ENCODE measurements at places on chromosomes 1 and 21.

DNA sequence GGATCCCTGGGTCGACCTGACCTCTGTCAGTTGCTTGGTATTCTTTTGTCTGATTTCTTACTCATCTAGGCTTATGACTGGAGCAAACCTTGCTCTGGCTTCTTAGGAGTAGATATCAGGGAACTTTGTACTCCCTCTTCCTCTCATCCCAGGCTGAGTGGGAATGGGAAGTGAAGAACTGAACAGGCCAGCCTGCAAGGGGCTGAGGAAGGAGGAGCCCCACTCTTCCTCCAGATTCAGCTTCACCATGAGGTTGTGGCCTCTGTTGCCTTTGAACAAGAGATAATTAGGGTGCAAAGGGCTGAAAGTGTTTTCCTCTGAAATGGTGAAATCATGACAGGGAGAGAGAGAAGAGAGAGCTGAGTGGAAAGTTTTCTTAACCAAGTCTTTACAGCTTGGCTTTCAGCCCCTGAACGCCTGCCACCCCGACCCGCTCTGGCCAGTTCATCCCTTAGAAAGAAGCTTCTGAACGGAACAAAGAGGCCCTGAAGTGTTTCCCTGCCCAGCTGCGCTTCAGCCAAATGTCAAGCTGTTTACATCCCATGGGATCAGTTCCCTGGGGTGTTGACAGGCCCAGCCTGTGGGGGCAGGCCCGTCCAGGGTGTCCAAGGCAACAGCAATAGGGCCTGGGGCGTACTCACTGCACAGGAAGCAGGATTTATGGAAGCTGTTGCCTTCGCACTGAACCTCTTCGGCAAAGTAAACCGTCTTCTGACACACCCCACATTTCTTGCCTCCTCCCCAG lies 11.2 kb downstream of the CSRP1 start:
- DNase-seq: no peak

DNA sequence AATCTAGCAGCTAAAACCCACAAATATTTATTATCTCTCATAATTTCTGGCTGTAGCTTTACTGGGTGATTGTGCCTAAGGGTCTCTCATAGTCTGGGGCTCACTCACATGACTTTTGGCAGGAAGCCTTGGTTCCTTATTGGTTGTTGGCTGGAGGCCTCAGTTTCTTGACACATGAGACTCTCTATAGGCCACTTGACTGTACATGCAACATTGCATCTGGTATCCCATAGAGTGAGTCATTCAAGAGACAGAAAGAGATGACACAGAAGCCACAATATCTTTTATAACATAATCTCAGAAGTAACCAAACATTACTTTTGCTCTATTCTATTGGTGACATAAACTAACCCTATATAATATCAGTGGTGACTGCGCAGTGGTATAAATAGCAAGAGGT lies 128.5 kb upstream of the HNRNPU start:
- DNase-seq: no peak

DNA sequence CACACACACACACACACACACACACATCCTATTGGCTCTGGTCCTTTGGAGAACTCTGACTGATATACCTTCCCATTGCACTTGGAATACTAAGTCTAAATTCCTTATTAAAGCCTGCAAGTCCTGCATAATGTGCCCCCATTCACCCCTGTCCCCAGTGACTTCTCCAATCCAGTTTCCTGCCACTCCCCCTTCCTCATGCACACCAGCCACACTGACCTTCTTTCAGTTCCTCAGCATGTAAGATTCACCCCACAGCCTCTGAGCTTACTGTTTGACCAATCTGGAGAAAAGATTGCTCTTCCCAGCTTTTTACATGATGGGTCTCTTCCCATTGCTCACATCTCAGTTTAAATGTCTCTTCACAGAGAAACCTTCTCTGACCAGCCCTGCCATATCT lies 146.6 kb downstream of the TBX15 start:
- DNase-seq: no peak

DNA sequence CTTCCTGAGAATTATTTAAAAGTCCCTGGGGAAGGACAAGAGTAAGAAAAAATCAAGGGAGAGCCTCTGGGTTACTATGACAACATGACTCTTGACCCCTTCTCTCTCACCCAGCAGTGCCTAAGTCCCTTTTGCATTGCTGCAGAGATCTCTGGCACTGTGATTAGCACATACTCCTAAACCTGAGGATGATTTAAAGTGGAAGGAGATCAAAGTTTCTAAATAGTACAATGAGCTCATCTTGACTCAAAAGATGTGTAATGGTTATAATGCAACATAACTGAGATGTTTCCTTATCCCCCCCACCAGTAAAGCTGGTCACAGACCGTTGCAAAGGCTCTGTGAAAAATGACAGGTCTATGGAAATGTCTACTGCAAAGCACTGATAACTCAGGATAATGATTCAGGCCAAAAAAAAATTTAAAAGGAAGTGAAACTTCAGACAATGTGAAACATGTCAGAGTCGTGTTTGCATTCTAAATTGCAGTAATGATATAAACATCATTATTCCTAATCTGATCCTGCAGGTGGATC lies 519.2 kb downstream of the KIF26B start:
- no peak for DNase-seq

DNA sequence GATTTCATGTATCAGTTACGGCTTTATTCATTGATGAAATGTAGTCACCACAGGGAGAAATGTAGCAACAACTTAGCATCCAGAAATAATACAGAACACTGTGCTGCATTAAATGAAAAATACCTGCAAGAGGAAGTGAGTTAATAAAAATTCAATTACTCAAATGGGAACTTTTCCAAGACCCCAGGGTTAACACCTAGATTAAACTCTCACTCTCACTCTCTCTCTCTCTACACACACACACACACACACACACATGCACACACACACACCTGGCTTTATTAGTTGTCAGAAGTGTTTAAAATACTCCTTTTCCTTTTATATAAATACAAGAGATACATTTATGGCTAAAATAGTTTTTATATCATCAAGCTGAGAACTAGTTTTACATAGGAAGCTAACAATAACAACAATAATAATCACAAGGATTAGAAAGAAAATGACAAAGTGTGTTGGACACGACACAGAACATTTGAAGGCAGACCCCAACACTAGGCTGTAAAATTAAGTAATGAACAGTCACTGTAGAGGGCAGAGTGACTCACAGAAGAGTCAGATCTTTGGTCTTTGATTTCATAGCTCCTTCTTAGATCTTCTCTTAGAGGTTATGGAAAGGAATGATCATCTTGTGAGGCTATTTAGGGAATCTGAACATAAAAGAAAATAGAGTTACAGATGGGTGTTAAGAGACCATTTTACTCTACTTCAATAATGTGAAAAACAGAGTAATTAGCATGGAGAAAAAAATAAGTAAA lies 1266.0 kb upstream of the ADGRL2 start:
- no peak for DNase-seq

DNA sequence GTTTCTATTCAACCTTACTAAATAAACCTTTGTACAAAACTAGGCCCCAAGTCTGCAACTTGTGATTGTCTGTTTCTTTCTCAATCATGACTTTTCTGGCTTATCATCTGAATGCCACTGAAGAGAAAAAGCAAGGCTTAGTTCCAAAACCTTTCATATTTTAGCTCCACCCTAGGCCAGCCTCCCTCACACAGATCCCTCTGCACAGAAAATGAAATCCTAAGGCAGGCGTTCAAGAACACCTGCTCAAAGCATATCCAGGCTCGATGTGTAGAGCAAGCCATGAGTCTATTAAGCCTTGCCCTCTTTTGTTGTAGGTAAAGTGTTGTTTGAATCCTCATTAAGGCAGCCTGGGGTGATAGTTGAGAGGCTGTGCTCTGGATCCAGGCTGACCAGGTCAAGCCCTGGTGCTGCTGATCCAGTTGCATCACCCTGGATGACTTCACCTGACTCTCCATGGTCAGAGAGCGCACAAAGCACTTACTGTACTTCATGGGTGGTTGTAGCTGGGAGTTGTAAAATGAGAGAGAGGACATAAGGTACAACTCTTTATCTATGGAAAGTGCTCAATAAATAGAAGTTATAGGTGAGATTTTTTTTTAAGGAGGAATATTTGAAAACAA lies 39.0 kb downstream of the FYB2 start:
- no peak for DNase-seq

GRCh38 chr1:172270605-172271004 lies 149.9 kb upstream of the C1orf105 start:
- no peak for DNase-seq

DNA sequence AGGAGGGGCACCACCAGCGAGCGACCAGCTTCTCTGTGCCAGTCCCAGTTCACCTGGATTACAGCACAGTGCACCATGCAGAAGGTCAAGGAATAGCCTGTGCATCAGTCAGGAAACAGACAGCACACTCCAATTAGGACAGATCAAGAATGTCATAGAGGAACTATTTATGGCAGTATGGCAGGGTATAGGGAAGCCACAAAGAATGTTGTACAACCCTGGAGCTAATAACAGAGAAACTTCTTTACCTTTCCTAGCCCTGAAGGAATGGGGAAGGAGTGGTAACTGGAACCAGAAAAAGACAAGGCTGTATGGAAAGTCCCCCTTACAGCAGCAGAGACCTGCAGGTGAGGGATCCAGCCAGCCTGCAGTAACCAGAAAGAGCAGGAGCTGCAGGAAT lies 87.8 kb upstream of the USP24 start:
- no peak for DNase-seq

DNA sequence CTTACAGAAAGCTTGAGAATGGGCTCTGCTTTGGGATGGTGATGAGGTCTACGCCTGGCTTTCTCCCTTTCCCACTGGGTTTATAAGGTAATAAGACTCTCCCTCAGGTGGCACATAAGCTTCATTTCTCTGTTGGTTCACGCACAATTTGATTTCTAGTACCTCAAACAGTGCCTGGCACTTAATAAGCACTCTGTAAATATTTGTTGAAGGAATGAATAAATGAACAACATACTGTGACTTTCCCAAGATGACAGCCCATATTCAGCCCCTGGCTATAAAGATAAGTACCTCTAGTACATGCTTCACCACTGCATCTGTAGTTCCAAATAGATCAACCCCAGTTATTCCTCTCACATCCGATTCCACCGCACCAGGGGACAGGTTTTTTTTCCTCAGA lies 17.8 kb downstream of the COPA start:
- no peak for DNase-seq

- DNase-seq: no peak
Measured at GRCh38 chr1:201500670-201501120, 6.2 kb downstream of the CSRP1 start.

GRCh38 chr1:168396940-168397684 lies 116.4 kb downstream of the TBX19 start:
- DNase-seq: no peak

- DNase-seq: no peak
Measured at GRCh38 chr1:54567961-54568360, 19.9 kb downstream of the ACOT11 start.

GRCh38 chr1:235093013-235093695 lies 35.5 kb downstream of the TOMM20 start:
- DNase-seq: no peak

DNA sequence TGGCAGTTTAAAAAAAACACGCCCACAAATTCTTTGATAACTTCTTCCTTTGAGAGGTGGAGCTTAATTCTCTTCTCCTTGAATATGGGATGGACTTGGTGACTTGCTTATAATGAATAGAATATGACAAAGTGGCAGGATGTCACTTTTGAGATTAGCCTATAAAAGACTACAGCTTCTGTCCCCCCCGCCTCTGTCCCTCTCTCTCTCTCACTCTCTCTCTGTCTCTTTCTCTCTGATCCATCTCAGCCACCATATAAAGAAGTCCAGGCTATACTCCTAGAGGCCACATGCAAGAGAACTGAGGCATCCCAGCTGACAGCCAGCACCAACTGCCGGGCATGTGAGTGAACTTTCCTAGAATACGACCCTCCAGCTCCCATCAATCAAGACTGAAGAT lies 7.7 kb upstream of the DMBX1 start:
- DNase-seq: no peak

- DNase-seq: no peak
Measured at GRCh38 chr1:207073906-207074820, 14.5 kb upstream of the C4BPB start.

DNA sequence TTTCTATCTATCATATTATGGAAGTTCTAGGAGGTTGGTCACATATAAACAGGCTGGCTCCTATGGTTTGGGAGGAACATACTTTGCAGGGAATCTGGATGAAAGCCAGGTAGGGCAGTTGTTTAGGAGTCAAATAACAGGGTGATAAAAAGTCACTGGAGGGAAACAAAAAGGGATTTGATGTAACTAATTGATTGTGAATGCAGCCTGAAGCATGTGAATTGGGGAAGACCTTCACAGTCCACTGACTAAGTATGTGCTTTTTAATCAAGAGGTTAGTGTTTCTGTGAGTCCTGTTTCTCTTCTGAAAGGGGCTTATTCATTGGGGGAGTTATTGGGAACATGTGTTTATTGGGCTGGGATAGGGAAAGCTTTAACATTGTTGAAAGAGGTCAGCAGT lies 41.3 kb downstream of the HMCN1 start:
- no peak for DNase-seq

- no peak for DNase-seq
Measured at GRCh38 chr1:61808968-61809367, 66.7 kb downstream of the PATJ start.

DNA sequence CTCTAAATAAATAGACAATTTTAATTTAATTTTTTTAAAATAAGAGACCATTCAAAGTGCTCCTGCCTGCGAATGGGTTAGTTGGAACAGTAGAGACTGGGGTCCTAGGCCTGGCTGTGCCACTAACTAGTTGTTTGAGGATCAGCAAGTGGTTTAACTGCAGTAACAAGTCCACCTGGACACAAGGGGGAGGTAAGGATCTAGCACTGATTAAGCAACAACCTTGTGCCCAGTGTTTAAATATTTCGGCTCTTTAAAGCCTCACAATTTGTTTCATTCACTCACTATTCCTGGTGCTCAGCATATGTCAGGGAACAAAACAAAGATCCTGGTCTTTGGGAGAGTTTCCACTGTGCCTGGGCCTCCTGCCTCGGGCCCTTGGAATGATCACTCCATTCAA lies 1.6 kb upstream of the AGT start:
- DNase-seq: no peak

- DNase-seq: no peak
Measured at GRCh38 chr1:147833231-147833860, 69.2 kb upstream of the GJA8 start.

DNA sequence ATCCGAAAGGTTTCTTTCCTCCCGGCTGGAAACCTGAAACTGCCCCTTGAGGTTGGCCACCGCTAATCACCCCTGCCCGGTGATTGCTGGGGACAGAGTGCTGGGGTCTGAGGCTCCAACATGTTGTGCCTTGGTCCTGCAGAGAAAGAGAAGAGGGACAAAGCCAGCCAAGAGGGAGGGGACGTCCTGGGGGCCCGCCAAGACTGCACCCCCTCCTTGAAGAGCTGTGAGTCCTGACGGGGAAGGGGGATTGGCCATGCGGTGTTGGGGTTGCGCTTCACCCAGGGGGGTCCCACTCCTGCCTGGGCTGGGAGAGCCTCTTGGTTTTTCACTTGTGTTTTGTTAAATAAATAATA lies 19.5 kb downstream of the LDLRAP1 start:
- DNase-seq: no peak

DNA sequence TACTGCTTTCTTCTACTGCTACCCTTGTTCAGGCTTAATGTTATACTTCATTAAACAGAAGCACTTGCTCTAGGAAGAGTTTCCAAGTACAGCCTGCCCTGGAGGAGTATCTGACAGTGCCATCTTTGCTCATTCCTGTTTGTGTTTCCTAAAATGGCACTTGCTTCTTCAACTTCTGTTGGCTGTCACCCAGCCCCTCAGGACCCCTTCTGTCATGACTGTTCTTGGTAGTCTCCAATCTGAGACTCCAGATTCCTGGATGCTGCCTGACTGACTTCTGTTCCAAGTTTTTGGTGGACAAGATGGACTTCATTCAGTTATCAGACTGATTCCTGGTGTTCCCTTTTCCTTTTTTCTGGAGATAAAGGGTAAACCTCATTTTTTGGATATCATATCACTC lies 104.1 kb downstream of the SLC35F3 start:
- DNase-seq: no peak

Measured in activated CD4-positive, CD25-positive, alpha-beta regulatory T cell (primary cell).